ENCODE measurements at places on chromosomes 16 and 17.

GRCh38 chr16:28865001-28865688, 1.5 kb downstream of the SH2B1 start:
- no peak for DNase-seq

DNA sequence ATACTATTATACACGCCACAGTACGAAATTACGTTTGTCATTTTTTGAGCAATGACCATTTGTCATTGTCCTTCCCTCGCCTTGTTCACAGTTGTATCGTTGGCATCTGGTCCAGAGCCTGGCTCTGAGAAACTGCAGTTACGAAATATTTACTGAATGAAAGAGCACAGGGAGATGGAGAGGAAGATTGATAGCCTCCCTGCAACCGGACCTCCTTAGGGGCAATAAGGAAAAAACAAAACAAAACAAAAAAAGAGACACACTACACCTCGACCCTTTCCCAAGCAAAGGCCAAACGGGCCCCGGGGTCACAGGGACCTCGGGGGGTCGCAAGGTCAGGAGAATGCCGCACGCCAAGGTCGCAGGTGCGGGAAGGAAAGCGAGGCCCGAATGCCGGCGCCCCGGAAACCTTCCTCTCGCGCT, 857 bp downstream of the GOT2 start:
- DNase-seq = no peak

DNA sequence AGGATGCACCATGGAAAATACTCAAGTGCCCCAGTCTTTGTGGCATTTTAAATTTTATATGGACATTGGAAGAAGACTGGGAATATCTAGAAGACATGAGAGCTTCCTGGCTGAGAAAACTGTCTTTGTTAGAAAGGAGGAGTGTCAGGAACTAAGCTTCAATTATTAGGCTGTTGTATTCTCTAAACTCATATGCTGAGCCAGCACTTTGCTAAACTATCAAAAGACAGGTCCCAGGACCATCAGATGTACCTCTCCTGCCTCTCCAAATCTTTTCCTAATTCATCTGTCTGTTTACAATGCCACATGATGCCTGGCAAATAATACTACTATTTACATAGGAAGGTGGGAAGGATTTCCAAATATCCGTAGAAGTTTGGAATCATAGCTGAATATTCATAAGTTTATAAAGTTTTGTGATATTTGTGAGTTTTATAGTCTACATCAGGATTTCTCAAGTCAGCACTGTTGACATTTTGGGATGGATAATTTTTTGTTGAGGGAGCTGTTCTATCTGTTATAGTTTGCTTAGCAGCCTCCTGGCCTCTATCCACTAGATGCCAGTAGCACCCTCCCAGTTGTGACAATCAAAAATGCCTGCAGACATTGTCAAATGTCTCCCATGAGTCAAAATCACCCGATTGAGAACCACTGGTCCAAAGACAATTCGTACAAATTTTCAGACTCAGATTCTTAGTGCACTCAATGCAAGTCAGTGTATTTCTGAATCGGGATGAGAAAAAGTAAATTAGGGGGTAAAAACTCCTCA, 61.2 kb upstream of the NETO2 start:
- no peak for DNase-seq

DNA sequence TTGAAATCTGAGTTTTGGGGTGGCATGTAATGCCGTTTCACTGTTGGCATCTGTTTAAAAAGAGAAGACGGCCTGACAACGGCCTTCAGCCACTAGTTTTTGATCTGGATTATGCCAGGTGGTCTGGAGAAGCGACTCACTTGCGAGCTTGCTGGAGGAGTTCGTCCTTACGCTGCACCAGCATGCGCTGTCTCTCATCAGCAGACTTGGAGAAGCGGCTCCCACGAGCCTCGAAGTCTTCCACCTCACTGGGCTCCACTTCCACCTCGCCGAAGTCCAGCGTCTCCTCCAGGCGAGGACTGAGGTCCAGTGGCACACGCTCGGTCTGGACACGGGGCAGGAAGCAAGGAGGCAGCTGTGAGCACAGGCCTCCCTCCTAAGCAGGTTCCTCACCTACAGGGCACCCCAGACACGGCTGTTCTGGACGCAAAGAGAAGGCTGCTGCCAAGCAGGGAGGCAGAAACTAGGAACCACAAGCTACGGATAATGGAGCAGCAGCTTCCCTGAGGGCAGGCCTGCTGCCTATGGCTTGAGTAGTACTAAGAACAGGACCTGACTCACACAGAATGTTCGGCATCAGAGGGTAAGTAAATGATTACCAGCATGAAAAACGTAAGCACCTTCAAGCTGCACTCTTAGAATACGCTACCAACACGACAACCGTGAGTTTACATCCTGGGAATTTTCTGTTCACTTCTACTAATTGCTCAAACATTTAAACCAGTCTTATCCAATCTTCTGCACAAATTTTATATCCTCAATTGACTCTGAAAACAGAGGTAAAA, 61.4 kb downstream of the AMFR start:
- no peak for DNase-seq

DNA sequence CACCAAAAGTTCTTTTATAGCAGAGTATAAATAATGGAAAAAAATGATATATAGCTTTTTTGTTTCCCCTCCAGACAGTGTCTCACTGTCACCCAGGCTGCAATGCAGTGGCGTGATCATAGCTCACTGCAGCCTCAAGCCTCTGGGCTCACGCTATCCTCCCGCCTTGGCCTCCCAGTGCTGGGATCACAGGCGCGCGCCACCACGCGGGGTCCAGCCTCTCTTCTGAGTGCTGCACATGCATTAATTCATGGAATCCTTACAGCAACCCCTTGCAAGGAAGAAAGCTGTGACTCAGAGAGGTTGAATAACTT, 18.0 kb upstream of the ZNF629 start:
- DNase-seq = peak; percentile 69

- no peak for DNase-seq
Observed at GRCh38 chr17:40952661-40953060, 14.1 kb downstream of the KRT39 start.

GRCh38 chr16:83715217-83715920, 92.4 kb upstream of the HSBP1 start:
- no peak for DNase-seq

- peak; percentile 93 for DNase-seq
Observed at GRCh38 chr17:21213638-21214014, 335 bp downstream of the TMEM11 start.

GRCh38 chr17:28810437-28810836, 32.2 kb downstream of the FAM222B start:
- no peak for DNase-seq

DNA sequence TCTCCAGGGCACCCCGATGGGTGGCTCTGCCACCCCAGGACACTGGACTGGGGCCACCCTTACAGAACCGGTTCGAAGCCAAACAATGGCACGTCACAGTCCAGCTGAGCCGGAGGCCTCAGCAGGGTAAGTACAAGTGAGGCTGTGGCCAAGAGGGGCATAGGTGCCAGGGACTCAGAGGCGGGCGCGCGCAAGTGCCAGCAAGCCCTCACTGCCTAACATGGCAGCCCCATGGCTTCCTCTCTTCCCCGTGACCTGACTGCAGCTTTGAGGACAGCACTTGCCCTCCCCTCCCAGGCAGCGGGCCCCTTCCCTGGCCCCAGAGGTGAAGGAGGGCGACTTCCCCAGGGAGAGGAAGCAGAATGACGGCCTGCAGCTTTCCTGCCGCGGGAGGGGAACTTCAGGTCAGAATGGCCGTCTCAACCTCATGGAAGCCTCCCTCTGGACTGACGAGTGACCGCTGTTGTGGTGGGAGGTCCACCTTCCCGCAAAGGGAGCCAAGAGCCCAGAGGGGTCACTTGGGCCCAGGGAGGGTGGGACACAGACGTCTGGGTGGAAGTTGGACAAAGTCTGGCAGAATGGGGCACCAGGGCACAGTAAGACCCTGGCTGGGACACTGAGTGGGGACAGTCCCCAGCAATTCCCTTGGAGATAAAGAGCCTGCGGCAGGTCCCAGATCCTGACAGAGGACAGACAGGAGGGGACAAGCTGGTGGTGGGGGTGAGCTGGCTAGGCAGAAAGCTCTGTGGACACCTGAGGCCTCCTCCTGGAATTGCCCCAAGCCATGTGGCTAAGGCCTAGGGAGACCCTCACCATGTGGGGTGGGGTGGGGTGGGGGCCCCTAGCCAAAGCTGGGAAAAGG, 52.1 kb upstream of the TOB1 start:
- peak; percentile 83 for DNase-seq

DNA sequence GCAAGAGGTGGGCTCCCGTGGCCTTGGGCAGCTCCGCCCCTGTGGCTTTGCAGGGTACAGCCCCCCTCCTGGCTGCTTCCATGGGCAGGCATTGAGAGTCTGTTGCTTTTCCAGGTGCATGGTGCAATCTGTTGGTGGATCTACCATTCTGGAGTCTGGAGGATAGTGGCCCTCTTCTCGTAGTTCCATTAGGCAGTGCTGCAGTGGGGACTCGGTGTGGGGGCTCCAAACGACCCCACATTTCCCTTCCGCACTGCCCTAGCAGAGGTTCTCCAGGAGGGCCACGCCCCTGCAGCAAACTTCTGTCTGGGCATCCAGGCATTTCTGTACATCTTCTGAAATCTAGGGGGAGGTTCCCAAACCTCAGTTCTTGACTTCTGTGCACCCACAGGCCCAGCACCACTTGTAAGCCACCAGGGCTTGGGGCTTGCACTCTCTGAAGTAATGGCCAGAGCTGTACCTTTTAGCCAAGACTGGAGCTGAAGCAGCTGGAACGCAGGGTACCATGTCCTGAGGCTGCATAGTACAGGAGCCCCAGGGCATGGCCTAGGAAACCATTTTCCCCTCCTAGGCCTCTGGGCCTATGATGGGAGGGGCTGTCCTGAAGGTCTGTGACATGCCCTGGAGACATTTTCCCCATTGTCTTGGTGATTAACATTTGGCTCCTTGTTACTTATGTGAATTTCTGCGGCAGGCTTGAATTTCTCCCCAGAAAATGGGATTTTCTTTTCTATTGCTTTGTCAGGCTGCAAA, 6.0 kb downstream of the PRKAR1A start:
- DNase-seq = no peak

- DNase-seq = no peak
Observed at GRCh38 chr17:82914375-82914774, 74.6 kb upstream of the ZNF750 start.

- no peak for DNase-seq
Observed at GRCh38 chr17:61393904-61394629, 5.6 kb upstream of the TBX2 start.

- DNase-seq = no peak
Observed at GRCh38 chr16:66923866-66924265, 1.5 kb downstream of the RRAD start.

- peak; percentile 40 for DNase-seq
Observed at GRCh38 chr17:34443619-34444469, 80.8 kb upstream of the CCL1 start.

GRCh38 chr16:19524616-19525384, 1.1 kb downstream of the CCP110 start:
- DNase-seq = no peak

DNA sequence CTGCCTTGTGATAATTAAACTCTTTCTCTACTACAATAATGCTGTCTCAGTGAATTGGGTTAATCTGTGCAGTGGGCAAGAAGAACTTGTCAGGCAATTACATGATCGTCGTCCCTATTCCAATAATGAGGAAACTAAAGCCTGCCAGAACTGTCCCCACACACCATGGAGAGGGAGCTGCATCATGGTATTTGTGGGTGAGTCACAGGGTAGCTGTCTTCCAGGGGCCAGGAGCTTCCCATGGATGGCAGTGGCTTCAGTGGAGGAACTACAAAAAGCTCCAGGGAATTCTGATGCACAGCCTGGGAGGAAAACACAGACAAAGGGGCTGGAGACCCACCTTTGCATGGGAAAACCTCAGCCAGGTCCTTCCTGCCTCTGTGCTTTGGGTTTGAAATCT, 83.3 kb upstream of the C16orf82 start:
- no peak for DNase-seq
